ENCODE measurements at places on chromosomes 6 and 20.

DNA sequence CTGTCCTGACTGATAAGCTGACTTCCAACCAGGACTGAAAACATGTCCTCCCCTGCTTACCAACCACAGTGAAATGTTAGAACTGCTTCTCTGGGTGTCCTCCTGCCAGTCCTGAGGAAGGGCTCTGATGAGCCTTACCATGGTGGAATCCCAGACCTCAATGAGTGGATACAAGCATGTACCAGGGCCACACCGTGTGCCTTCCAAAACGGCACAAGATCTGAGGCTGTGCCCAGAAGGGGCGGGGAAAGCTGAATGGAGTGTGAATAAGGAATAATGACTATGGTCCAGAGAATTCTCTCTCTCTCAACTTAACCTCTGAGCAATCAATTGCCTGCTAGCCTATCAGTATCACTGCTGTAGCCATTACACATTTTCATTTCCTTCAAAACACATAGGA lies 51.7 kb downstream of the PDE10A start:
- DNase-seq, result no peak

- no peak for DNase-seq
Observed at GRCh38 chr20:61544910-61545889, 293.1 kb downstream of the CDH4 start.

GRCh38 chr6:62367601-62368000 lies 81.6 kb upstream of the KHDRBS2 start:
- DNase-seq, result no peak

DNA sequence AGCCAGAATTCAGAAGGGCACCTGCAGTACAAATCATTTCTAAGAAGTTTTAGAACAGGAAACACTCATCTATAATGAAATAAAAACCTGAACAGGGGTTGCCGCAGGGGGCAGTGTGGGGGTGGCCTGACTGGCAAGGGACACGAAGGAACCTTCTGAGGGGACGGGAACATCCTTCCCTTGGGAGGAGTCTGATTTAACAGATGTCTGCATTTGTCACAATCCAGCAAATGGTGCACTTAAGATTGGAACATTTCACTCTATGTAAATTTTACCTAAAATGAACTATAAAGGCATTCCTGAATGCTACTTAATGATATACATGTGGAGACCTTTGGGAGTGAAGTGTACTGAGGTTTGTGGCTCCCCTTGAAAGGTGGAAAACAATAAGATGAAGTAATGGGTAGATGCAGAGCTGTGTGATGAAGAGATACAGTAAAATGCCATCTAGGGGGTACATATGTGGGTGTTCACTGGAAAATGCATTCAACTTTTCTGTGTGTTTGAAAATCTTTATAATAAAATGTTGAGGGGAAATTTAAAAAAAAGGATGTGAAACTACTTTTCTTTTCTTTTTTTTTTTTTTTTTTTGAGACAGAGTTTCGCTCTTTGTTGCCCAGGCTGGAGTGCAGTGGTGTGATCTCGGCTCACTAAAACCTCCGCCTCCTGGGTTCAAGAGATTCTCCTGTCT lies 89.5 kb downstream of the SNX5 start:
- no peak for DNase-seq

DNA sequence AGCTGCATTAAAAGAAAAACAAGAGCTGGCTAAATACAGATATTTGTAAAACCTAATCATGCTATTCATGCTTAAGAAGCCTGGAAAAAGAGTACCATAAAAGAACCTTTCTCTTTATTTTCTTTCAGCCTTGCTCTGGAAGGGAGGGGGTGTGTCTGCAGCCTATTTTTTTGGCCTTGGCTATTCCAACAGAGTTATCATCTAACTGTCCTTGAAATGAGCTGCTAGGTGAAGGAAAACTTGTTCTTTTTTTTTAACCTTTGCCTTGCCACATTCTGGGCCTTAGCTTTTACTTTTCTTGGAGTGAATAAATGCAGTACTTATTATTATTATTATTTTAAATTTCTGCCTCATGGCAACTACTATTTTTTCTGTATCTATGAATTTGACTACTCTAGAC lies 224.9 kb upstream of the SYNCRIP start:
- no peak for DNase-seq

- DNase-seq, result no peak
Observed at GRCh38 chr6:84062519-84063154, 29.1 kb downstream of the MRAP2 start.

GRCh38 chr20:41180599-41181333 lies 43.4 kb downstream of the PLCG1 start:
- no peak for DNase-seq

DNA sequence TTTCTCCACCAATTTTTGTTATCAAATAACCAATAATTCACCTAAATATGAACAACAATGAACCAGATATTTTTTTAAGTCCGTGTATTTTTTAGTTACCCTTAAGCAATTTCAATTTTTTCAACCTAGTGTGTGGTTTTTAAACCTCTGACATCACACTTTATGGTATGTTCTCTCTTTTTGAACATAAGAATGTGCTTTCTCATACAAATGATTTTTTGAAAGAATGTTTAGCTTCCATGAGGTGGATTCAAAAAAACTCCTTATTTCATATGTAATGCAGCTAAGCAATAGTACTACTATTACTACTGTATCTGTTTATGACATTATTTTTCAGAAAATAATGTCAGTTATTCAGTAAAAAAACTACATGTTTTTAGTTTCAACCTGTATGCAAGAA lies 19.4 kb upstream of the MEI4 start:
- no peak for DNase-seq

- no peak for DNase-seq
Observed at GRCh38 chr6:14399635-14400034, 282.1 kb downstream of the CD83 start.

GRCh38 chr6:125190667-125191066 lies 37.1 kb downstream of the TPD52L1 start:
- DNase-seq, result no peak

GRCh38 chr6:140230282-140230681 lies 855.8 kb upstream of the CITED2 start:
- no peak for DNase-seq

- DNase-seq, result no peak
Observed at GRCh38 chr20:61810738-61811135, 254.9 kb downstream of the TAF4 start.

DNA sequence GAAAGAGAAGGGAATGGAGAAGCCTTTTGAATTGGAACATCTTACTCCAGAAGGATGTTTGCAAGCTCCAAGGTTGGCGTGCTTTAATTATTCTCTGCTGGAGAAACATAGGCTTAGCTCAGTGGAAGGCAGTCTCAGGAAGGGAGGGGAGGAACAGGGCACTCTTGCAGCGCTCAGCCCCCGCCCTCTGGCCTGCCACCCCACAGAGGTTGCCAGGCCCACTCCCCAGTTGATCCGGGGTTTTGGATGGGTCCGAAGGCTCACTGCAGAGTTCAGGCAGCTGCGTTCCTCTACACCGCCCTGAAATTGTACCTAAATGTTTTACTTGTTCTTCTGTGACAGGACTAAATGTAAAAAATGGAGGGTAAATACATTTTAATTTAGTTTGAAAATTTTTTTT lies 155.2 kb upstream of the DTNBP1 start:
- no peak for DNase-seq

DNA sequence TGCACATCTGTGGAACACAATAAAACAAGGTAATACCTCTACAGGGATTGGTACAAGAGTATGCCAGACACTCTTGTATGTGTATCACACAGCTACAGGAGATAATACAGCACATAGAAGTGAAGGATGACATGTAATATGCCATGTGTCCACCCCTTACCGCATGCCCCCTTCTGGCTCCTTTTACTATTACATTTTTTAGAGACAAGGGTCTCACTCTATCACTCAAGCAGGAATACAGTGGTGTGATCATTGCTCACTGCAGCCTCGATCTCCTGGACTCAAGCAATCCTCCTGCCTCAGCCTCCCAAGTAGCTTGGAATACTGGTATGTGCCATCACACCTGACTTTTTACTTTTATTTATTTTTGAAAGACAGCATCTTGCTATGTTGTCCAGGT lies 4.2 kb upstream of the NCR3 start:
- DNase-seq, result no peak

DNA sequence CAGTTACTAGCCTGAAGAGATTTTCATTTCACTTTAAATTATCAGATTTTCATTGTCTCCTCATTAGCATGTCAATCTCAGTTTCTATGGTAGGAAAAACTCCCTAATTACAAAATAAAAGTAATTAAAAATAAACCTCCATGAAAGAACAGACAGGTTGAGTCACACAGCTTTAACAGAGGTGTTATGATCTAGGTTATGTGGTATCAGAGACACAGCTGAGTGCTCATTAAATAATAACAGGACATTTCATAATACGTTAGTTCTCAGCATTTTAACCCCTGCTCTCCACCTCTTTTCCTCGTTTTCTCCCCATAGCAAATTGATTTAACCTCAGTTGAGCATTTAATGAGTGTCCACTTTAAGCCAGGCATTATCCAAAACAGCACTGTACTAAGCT lies 21.9 kb downstream of the TPBG start:
- no peak for DNase-seq

GRCh38 chr6:132790450-132790849 lies 8.0 kb downstream of the SLC18B1 start:
- no peak for DNase-seq

GRCh38 chr20:61749406-61750075 lies 316.1 kb downstream of the TAF4 start:
- DNase-seq, result no peak

GRCh38 chr20:8094850-8095249 lies 37.2 kb upstream of the PLCB1 start:
- DNase-seq, result no peak

- no peak for DNase-seq
Observed at GRCh38 chr20:23232219-23232581, 118.4 kb upstream of the NXT1 start.

- no peak for DNase-seq
Observed at GRCh38 chr6:15324427-15324985, 78.6 kb downstream of the JARID2 start.

- DNase-seq, result no peak
Observed at GRCh38 chr6:41345901-41346300, 10.5 kb downstream of the NCR2 start.

- DNase-seq, result no peak
Observed at GRCh38 chr20:62489186-62489931, 13.6 kb upstream of the GATA5 start.

All from activated T-cell treated with anti-CD3 and anti-CD28 coated beads, Interleukin-2, amount 50 U/mL, for 1 hour (primary cell).